ENCODE measurements at places on chromosomes 7 and 10.
A peak's percentile ranks its signal among the peaks of the same experiment; 100 is the strongest.

DNA sequence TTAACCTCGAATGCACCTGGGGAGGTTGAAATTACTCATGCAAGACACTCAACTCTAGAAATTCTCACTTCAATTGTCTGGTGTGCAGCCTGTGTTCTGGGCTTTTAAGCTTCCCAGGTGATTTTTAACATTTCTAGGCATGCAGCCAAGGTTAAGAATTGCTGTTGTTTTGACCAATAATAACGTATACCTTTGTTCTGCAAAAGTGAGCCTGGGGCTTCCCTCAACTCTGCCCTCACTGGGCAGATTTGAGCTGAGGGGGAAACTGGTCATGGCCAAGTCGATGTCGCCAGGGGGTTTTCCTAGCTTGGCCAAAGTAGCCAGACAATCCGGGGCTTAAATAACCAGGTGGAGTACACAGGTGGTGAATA lies 568 bp downstream of the PRSS2 start:
- no peak for DNase-seq

- no peak for DNase-seq
Measured at GRCh38 chr7:96532428-96532935, 177.2 kb downstream of the SEM1 start.

DNA sequence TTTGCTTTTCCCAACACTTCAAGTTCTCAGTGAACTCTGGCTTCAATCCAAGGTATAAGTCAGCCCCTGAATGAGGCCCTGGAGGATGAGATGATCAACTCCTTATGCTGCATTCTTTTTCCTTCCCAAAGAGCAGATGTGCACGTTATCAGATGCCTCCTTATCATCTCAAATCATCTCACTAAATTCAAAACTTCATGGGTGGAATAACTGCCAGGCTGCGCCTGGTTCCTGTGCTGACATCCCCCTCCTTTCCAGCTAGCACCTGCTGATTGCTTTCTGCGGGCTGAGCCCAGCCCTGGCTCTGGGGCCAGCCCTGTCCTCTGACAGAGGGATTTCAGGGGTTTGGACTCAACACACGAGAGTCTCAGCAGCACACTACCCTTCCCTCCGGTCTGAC lies 44.9 kb downstream of the TLL2 start:
- DNase-seq = no peak

DNA sequence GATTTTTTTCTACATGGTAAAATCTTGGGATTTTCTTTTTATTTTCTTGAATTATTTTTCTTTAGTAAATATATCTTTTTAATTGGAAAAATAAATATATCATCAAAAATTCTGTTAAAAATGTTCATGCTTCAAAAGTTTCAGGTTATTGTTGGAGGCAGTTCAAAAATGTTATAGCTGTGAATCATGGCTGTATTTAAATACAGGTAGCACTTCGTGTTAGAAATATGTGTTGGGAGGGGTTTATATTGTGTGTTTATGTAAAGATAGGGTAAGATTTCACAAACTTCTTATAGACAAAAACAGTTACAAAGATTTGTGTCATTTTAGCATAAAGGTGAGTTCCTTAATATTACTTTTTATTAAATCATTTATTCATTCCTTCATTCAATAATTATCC lies 60.4 kb downstream of the HDAC9 start:
- DNase-seq = no peak

GRCh38 chr7:102415685-102416225 lies 17.6 kb upstream of the ORAI2 start:
- DNase-seq = peak; percentile 44

- DNase-seq = no peak
Measured at GRCh38 chr10:9211228-9211627, 1156.7 kb downstream of the GATA3 start.

- DNase-seq = no peak
Measured at GRCh38 chr7:38584443-38585210, 46.5 kb downstream of the AMPH start.

GRCh38 chr7:108875139-108875538 lies 305.5 kb downstream of the DNAJB9 start:
- DNase-seq = no peak

- DNase-seq = no peak
Measured at GRCh38 chr7:131624536-131624935, 68.1 kb upstream of the PODXL start.

DNA sequence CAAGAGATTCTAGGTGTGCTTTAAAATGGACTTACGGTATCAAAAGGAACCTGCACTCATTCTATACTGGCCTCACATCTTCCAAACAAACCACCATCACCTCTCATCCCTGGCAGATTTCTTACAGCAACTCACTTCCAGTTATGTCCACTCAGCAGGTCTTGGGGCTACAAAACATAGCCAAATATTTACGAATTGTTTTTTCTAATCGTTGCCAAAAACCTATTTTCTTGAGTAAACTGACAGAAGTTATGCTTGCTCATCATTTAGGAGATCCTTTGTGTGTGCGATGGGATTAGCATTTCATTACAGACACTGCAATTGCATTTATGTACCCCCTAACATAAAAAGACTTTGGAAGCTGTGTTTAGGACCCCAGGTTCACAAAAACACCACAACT lies 2.7 kb downstream of the KCNMA1 start:
- no peak for DNase-seq

- DNase-seq = no peak
Measured at GRCh38 chr10:110172155-110172554, 35.2 kb upstream of the MXI1 start.

GRCh38 chr10:125631806-125632205 lies 51.2 kb downstream of the TEX36 start:
- no peak for DNase-seq

DNA sequence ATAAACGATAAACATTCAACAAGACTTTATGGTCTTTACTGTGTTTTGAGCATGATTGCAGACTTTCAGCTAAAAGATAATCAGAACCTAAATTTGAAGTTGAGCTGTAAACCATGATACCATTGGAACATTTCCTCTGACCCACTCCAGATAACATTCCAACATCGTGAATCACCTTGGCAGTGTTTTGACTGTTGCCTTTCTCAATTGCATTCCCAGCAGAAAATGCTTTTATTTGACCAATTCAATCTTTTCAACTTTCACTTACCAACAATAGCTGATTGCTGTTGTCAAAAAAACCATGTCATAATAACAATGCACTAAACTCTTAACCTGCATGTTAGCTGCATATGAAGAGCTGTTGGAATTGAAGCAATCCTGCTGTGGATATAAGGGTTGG lies 165.5 kb downstream of the MDFIC start:
- no peak for DNase-seq

- no peak for DNase-seq
Measured at GRCh38 chr10:133132473-133133291, 27.3 kb upstream of the KNDC1 start.

GRCh38 chr10:48442090-48442808 lies 135.8 kb downstream of the MAPK8 start:
- DNase-seq = no peak

GRCh38 chr10:112653851-112654250 lies 206.8 kb downstream of the VTI1A start:
- DNase-seq = no peak

GRCh38 chr7:11714676-11715075 lies 117.3 kb downstream of the THSD7A start:
- DNase-seq = no peak

GRCh38 chr10:69101451-69102095 lies 13.7 kb downstream of the SRGN start:
- no peak for DNase-seq
